ENCODE measurements at places on chromosomes 4 and X.
A peak's percentile ranks its signal among the peaks of the same experiment; 100 is the strongest.

- no peak for DNase-seq
Measured at GRCh38 chr4:101708293-101709039, 82.1 kb upstream of the BANK1 start.

DNA sequence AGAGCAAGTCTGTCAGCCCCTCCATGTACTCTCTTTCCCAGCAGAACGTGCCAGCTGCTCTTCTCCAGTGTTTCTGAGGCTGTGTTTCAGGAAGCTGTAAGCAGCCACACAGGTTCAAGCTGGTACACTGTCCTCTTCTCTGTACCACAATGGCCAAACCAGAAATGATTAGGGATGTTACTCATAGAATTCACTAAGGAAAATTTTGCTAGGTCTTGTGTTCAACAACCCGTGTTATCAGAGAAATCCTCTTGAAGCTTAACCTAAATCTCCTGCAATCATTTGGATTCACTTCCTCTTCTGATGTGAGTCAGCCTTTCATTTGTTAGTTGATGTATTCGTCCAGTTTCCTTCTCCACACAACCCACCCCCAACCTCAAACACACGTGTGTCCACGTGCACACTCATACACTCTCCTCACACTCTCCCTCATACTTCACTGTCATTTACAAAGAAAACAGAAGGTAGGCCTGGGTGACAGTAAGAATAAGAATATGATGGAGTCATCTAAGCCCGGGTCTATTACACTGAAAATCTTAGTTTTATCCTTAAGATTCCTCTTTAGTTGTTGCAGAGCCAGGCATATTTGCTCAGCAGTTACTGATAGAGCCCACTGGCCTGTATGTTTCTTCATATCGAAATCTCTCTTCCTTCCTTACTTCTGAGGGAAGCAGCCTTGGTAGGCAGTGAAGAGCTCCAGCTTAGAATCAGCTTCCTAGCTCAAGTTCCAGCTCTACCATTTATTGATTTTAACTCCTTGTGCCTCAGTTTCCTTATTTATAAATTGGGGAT is 63.4 kb downstream of the DCUN1D4 start:
- DNase-seq: no peak

DNA sequence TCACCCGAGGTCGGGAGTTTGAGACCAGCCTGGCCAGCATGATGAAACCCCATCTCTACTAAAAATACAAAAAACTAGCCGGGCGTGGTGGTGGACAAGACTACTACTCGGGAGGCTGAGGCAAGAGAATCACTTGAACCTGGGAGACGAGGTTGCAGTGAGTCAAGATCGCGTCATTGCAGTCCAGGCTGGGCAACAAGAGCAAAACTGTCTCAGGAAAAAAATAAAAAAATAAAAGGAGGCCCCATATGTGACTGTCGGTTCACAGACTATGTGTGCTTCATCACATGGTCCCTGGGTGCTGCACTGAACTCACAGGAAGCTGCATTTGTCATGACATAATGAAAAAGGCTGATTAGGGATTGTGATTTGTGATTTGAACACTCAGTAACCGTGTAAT is 6.4 kb downstream of the TRIML1 start:
- no peak for DNase-seq

GRCh38 chr4:53618321-53618720 is 27.0 kb upstream of the LNX1 start:
- DNase-seq: no peak

DNA sequence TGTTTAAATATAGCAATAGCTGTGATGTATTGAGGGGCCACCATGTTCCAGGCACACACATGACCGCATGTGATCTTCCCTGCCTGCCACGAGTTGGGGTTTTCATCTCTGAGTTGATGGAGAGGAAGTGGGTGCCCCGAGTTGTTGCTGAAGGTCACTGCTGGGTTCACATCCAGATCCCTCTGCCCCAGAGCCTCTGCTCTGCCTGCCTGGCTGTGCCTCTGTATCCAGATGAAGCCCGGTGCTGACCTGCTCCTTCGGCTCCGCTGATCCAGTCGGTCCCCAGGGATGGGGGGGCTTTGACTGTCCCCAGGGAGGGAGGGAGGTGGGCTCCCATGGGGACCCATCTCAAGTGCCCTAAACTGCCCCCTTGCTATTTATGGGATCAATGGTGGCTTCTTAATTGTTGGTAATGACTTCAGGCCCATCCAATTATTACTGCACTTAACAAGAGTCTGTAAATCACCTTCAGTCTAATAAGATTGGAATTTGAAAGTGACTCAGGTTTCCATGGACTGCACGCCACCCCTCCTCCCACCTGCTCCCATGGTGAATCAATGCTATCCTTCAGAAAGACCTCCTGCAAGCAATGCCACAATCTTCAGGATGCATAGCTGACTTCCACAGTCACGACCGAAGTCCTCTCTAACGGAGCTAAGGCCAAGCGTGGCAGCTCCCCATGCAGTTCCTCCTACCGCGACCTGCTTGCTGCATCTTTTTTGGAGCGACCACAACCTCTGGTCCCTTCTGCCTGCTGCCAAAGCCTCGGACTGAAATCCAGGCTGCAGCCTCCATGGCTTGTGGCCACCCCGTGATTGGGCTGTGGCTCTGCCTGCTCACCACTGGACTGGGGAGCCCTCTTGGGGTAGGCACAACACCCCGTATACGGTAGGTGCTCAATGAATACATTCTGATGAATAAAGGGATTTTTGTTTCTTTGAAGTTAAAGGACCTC is 73.1 kb downstream of the CPZ start:
- DNase-seq: no peak

DNA sequence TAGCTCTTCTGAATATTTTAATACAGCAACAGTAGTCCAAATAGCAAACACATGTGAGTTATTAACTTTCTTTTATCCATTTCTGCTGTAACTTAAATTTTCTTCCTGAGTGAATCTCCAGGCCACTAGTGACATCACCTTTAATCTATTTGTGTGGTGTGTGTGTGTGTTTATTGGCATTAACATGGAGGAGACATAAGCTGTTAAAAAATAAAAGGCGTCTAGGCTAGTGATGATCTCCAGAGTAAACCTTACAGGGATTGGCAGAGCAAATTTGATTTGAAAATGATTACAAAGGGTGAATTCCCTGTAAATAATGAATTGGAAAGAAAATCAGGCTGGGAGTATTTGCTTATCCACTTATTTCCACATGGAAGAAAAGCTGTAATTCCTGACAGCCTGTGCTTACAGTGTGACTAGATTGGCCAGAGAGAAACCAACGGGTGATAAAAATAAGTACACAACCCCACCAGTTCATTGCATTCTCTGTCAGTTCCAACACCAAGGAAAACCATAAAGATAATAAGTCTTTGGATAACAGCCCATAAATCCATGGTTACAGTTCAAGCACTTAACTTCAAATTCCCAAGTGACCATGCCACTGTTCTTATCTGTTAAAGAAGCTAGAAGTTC is 186.1 kb downstream of the ENOX2 start:
- no peak for DNase-seq

- no peak for DNase-seq
Measured at GRCh38 chrX:31420302-31420701, 348.5 kb upstream of the FTHL17 start.

DNA sequence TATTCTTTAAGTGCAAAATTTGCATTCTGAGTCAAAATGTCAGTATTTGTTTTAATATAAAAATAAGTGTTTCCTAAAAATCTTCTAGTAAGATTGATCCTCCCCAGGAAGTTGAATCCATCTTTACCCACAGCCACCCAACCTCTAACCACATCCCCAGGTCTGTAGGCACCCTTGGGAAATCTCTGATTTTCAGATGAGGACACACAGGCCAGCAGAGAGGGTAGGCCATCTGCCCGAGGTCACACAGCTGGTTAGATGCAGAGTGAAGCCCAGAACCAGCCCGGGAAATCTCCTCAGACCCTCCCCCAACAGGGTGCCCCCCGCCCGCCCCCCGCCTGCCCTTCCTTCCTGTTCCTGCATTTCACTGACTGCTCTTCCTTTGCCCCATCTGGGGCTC is 277.5 kb downstream of the FBXW7 start:
- no peak for DNase-seq

DNA sequence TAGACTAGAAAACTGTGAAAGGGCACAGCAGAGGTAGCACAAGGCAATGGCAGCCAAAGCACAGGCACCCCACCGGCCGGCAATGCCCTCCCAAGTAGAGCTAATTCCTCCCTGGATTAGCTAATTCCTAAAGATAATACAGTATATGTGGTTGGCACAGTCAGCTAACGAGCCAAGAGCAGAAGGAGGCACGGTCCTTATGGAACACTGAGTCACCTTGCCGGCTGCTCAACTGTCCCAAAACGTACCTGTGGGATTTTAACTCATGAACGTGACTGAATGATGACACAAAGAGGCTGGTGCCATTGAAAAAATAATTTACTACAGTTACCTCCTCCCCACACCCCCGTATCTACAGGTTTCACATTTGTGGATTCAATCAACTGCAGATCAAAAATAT is 9.1 kb upstream of the FGFBP1 start:
- no peak for DNase-seq

GRCh38 chr4:139734875-139735380 is 69.3 kb downstream of the MGST2 start:
- peak; percentile 81 for DNase-seq

- DNase-seq: peak; percentile 56
Measured at GRCh38 chr4:2419814-2420213, 1.1 kb downstream of the CFAP99 start.
